Hematopoietic multipotent progenitor cell treated with erythropoietin and hydrocortisone succinate and interleukin-3 and kit ligand, for 15 days (in vitro differentiated cells): ENCODE measurements at places on chromosomes 4 and X.

DNA sequence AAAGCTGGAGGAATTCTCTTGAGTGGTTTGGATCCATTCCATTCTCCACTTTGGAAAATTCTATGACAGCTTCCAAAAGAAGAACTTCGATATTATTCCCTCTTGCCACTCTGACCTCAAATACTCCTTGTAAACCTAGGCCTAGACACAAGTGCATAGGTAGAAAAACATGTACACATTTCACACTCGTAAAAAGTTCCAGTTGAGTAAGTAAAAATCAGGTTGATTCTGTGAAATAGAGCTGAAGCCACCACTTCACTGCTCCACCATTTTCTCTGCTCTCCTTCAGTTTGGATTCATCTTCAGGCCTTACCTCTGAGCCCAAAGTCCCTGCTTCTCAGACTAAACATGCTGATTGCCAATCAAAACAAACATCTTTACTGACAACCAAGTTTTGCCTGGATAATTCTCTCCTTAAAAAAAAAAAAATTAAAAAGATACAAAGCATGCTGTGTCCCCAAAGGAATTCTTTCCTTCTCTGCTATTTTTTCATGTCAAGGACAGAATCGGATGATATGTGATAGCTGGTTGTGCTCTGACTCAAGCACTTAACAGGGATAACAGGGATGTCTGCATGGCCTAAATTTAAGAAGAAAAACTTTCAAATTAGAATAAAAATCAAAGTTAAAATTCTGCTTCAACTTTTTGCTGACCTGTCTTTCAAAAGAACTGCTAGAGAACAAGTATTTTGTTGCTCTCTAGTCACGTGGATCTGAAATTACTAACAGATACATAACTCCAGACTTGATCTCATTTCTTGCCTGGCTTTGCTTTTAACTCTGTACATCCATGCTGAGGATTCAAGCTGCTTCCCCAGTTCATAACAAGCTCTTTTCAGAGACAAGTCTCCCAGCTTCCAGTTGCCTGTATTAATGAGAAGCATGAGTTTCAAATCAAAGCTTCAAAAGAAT lies 420.9 kb upstream of the INTU start:
- DNase-seq = no peak

- peak; percentile 53 for DNase-seq
These were observed at the start of gene ZMYM3 for GRCh38 chrX:71254092-71254963. Gene ZMYM3, minus strand, starts transcription at chrX:71254140. Its CDS starts 885 bp downstream, at chrX:71253255.

DNA sequence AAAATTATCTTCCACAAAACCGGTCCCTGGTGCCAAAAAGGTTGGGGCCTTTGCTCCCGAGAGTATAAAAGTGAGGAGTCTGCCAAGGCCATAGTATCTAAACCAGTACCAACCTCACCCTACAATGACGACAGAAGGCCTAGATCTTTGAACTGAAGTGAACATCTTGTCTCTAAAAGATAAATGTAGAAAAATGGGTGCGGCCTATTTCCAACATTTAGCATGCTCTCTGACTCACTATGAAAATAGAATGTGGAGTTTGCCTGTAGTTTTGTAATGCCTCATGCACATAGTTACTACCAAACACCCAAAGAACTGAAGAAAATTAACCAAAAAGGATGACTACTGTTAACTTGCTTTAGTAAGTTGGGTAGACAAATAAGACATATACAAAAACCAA lies 218.4 kb downstream of the SLITRK2 start:
- DNase-seq = no peak

GRCh38 chrX:112896051-112896450 lies 55.4 kb upstream of the AMOT start:
- no peak for DNase-seq

- DNase-seq = no peak
These were observed 326.9 kb upstream of the SLIT2 start for GRCh38 chr4:19924761-19925160.

- no peak for DNase-seq
These were observed 11.0 kb upstream of the CWH43 start for GRCh38 chr4:48974979-48975640.

- DNase-seq = no peak
These were observed 32.6 kb upstream of the DHRSX start for GRCh38 chrX:2533424-2533823.

- DNase-seq = no peak
These were observed 134.4 kb upstream of the VEGFC start for GRCh38 chr4:176927117-176927516.
